Activated CD8-positive, alpha-beta memory T cell treated with anti-CD3 and anti-CD28 coated beads for 1 hour (primary cell): ENCODE measurements at places on chromosomes 4 and X.

GRCh38 chr4:74095482-74095881, 3.5 kb downstream of the CXCL2 start:
- no peak for DNase-seq

- no peak for DNase-seq
These were observed 163.4 kb downstream of the BANK1 start for GRCh38 chr4:101953949-101954348.

GRCh38 chrX:23890933-23891332, 16.8 kb downstream of the APOO start:
- DNase-seq = no peak

- DNase-seq = no peak
These were observed 341.4 kb downstream of the ANK2 start for GRCh38 chr4:113390850-113391249.

DNA sequence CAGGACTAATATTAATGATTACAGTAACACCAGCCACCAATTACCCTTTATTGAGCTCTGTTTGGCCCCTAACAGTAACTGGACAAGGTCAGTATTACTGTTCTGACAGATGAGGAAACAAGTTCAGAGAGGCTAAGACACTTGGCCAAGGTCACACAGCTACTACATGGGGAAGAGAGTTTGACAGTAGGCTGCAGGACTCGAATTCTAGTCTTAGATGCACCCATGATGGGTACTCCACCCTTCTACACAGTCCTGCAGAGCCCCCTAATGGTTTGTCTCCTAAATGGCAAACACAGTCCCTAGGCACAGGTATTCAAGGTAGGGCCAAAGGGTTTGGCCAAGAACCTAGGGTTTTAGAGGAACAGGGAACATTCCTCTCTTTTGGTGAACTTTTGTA, 93.9 kb downstream of the NSUN7 start:
- no peak for DNase-seq

- DNase-seq = no peak
These were observed 9.1 kb downstream of the ASMTL start for GRCh38 chrX:1443496-1444075.
